ENCODE measurements at places on chromosomes 1 and 21.

GRCh38 chr1:41901551-41901950 lies 17.2 kb downstream of the HIVEP3 start:
- no peak for DNase-seq

GRCh38 chr1:50368179-50369007 lies 54.9 kb downstream of the DMRTA2 start:
- DNase-seq, result no peak

DNA sequence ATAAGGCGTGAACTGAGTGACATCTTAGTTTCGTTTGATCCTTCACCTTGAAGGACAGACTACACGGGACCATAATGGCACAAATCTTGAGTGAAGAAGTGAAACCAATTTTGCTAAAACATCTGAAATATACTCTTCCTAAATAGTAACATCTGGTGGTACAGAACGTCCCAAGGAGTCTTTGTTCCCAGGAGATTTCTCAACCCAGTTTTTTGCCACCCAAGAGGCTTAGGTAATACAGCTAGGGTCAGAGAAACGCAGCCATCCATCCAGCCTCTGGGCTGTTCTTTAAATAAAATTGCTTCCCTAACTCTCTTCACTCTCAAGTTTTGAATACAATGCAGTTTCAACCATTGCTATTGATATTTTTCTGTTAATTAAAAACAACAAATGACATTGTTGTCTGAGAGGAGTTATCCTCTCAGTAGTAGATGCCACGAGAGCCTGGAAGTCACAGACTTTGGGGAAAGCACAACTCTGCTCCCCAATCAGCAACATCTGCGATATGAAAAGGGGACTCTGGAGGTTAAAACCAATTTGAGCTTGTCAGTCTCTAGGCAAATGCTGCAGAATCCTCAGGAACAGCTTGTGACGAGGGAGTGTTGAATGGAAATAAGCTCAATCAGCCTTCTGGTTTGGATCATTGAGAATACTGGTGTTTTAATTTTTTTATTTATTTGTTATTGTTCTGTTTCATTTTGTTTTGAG lies 394.3 kb upstream of the ADGRL2 start:
- no peak for DNase-seq

DNA sequence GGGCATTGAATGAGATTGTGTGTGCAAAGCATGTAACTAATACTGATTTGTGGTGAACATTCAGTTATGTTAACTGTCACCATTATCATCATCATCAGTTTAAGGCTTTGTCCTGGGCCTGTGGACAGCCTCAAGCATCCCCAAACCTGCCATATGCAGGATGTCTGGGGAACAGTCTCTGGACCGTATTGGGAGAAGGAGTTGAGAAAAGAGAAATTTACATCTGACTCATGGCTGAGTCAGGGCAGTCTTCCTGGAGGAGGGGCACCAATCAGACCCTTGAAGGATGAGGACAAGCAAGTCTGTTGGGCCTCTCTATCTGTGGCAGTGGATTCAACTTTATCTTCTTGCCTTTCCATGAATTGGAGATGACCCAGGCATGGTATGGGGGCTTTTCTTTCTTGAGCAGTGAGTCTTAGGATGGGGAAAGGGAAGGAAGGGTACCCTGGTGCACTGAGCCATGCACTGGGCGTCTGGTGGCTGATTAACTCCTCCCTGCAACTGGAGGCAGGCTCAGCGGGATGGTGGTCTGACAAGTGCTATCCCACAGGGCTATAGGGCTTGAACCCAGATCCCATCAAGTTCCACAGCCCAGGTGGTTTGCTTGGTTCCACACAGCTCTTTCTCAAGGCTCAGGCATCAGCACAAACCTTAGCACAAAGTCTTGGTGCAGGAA lies 2.9 kb downstream of the PADI3 start:
- DNase-seq, result no peak

- DNase-seq, result no peak
Observed at GRCh38 chr1:96901783-96902363, 180.3 kb downstream of the PTBP2 start.

- DNase-seq, result no peak
Observed at GRCh38 chr1:230262867-230263567, 163.1 kb downstream of the PGBD5 start.

GRCh38 chr1:43867976-43868740 lies 65.4 kb upstream of the ARTN start:
- DNase-seq, result no peak

DNA sequence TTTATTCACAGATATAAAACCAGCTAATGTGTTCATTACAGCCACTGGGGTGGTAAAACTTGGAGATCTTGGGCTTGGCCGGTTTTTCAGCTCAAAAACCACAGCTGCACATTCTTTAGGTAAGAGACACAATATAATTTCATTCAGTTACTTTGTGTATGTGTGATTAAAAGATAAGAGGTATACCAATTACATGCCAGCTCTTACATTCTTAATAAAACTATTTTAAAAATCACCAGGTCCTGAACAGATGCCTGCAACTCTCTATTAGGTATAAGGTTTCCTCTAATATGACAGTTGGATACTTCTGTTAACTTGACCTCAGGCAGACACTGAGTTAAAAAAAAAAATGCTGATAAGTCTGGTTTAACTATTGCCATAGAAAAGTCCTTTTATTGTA lies 122.1 kb downstream of the NEK7 start:
- DNase-seq, result no peak

DNA sequence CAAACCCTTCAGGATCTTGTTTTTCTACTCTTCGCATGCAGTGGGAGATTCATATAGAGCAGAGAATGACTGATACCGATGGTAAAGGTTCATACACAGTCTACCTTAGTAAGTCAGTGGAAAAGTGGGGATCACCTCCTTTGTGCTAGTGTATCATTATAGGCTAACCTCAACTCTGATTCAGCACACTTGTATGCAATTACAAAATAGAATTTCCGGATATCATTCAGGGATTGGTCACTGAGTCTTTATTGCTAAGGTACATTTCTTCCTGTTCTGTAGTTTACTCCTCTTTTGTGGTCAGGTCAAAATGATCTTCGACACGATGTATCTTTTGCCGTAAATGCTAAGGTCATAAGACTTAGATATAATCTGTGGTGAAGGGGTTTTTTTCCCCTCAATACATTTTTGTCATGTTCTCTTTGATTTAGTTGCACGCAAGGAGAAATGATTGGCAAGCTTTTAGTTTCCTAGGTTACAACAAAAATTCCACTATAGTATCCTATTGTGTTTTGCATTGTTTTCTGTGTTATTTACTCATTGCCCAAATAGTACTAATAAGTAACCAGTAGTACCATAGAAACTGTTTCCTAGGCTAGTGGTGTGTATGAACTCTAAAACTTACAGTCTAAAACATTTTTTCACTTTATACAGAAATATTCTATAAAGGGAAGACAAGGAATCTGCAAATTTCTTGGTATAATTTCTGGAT lies 35.7 kb upstream of the PLA2G4A start:
- no peak for DNase-seq

DNA sequence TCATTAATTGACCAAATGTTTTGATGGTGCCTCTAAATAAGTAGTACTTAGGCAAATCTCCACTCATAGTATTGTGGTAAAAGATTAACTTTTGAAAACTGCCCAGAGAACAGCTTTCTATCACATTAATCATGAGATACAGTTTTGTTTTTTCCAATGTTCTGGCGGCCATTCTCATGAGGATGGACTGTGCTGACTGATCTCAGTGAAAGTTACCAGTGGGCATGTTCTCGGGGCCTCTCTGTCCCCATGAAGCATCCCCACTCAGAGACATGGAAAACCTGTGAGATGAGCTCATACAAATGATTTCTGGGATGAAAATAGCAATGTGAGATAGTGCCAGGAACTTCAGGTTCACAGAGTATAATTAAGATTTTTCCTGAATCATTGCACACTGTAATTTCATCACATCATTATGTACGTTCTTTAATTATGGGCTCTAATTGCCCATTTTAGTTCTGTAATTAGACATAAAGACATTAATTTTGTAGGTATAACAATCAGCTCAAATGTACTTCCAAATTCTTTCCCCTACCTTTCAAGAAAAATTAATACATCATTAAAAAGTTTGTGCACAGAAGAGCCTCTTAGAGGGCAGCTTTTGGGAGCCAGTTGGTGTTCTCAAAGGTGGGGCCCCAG lies 40.5 kb downstream of the DDR2 start:
- no peak for DNase-seq

- DNase-seq, result peak; percentile 36
Observed at GRCh38 chr1:119141020-119141424, 569 bp upstream of the WARS2 start.

DNA sequence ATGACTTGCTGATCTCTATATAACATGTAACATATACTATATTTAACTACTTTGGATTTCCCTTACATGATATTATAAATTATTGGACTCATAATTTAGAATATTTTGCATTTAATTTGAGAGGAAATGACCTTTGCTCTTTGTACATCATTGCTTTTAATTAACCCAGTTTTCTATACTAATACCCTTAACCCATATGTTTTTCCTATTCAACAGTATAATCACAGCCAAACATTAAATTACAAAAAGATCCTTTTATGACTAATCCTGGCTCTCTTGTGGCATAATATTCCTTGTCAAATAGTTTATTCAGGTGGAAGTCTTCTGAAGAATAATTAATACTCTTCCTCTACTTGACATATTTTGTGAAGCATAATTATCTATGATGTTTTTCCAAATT lies 56.0 kb upstream of the GPR52 start:
- no peak for DNase-seq

- DNase-seq, result peak; percentile 66
Observed at GRCh38 chr1:29202584-29203340, 21.1 kb upstream of the SRSF4 start.

DNA sequence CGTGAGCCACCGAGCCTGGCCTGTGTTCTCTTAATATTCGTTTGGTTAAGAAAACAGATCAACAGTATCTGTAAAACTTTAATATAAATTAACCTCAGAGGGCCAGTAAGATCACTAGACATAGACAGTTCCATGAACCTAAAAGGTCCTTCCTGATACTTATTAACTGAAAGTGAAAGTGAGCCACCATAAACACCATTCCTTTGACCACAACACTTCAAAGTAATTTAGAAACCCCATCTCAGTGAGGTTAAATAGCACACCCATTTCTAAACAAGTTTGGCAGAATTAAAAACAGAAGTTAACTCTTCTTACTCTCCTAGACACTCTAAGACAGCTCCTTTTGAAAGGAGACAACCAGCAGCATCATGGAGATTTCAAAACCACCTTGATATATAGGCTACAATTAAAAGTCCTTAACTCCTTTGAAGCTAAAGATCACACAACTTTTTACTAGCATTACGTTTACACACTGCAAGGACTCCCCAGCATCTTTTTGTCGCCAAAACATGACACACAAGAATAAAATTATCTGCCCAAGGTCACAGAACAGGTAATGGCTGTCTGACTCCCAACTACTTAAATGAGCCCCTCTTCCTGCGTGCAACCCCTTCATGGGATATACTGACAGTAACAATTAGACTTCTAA lies 2.2 kb downstream of the RNF19B start:
- DNase-seq, result peak; percentile 39

DNA sequence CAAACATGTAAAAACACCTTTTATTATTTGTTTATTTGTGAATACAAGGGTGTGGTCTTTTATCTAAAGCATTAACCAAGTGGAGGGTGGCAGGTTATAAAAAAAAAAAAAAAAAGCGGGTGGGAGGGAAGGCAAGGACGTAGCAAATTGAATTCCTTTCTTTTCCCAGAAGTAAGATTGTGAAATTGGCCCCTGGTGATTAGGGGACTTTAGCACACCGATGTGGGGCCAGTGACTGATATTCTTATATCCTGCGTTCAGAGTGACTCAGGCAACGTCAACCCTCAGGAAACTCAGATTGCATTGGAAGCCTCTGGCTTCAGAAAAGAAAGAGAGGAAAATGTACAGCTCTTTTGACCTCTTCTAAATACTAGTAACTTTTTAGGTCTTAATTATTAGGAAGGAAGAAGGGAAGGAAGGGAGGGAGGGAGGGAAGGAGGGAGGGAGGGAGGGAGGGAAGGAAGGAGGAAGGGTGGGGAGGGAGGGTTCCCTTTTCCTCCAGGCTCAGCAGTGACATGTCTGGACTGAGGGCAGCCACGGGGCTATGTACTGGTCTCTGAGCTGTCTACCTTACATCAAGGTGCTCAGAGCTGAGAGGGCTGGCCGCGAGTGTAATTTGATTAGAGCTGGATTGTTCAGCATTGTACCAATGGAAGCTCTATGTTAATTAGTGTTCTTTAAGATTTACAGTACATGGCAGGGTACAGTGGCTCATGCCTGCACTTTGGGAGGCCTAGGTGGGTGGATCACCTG lies 30.2 kb downstream of the EVA1C start:
- no peak for DNase-seq

GRCh38 chr1:155499953-155500639 lies 62.5 kb downstream of the ASH1L start:
- DNase-seq, result peak; percentile 64

DNA sequence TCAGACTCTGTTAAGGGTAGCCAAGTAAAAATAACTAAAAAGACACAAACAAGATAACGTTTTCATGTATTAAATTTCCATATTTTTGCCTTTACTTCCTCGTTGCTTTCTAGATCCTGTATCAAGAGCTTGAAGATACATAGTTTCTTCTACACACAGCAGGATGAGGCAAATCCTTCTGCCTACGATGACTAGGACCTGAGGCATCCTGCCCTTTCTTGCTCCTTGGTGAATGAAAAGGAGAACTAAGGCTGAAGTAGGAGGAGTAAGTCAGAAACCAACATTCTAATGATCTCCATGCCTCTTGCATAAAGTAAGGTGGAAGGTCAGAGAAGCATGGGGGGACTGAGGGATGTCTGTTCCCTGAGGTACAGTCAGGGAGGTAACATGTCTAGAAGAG lies 102.6 kb downstream of the GPATCH2 start:
- no peak for DNase-seq

GRCh38 chr21:34126691-34127090 lies 53.3 kb downstream of the MRPS6 start:
- no peak for DNase-seq

GRCh38 chr21:36555199-36555800 lies 75.4 kb upstream of the CLDN14 start:
- no peak for DNase-seq

DNA sequence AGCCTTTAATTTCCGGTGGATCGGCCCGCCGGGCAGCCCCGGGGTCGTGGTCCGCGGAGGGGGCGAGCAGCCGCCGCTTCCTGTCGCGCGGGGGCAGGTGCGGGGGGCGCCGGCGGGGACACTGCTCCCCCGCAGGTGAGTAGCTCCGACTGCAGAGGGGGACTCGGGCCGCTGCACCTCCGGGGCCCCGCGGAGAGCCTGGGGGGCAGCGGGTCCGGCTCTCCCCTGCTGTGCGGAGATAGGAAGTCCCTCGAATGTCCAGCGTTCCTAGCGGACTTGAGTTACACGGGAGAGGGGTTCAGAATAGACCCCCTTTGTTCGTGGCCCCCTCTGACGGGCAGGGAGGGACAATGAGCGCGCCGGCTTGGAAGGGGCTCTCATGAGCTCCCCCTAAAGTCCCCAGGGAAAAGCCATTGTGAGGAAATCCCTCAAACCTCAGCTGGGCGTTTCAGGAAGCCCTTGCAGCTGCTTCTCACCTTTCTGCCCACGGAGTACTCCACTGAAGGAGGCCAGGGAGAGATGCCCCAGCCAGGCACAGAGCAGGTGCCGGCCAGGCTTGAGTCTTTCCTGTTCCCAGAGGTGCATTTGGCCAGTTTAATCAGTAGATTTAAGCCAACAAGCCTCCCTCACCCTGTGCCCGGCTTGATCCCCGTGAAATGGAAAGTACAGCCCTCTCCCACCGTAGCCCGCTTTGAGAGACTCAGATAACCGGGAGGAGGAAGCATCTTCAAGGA lies 925 bp downstream of the PDE9A start:
- DNase-seq, result no peak

GRCh38 chr1:248849637-248850036 lies 9.2 kb downstream of the ZNF692 start:
- no peak for DNase-seq

Measured in GM06990 (cell line).